NCI-H1694 treated with DMSO at 0.1 percent for 48 hours (cell line): ENCODE measurements at places on chromosomes 13 and 19.

GRCh38 chr13:73467125-73467524 lies 408.3 kb downstream of the KLF5 start:
- DNase-seq, result no peak

GRCh38 chr19:3046698-3047495 lies 15.4 kb downstream of the TLE5 start:
- DNase-seq, result no peak

DNA sequence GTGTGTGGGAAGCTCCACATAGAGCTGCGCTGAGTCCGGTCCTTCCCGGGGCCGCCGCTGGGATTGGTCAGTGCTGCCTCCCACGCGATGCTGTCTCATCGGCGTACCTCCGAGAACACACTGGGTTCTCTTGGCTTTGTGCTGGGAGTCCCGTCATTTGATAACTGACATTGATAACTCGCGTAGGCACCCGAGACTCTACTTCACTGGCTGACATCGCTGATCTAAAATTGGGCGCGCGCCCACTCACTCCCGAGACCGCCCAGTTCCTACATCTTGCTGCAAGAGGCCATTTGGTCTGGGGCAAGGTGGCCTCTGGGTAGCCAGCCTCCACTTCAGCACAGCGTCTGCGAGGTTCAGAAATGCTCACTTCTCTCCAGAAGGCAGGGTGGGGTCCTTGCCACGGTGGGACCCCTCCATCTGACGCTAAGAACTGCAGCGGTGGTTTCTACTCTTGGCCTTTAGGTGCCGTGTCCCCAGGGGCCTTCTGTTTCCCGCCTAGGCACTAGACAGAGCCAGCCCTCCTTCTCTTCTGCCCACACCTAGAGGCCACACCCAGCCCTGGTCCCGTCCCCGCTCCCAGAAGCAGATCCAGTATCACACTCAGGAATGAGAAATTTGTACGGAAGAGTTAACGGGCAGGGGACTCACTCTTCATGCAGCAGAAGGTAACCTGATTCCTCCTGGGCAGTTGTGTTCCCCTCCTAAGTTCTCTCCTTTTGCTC lies 40.7 kb upstream of the ATP11A start:
- no peak for DNase-seq

GRCh38 chr19:42394751-42395150 lies 4.7 kb upstream of the CNFN start:
- no peak for DNase-seq

- no peak for DNase-seq
Observed at GRCh38 chr19:46970815-46971214, 48.8 kb upstream of the NPAS1 start.

DNA sequence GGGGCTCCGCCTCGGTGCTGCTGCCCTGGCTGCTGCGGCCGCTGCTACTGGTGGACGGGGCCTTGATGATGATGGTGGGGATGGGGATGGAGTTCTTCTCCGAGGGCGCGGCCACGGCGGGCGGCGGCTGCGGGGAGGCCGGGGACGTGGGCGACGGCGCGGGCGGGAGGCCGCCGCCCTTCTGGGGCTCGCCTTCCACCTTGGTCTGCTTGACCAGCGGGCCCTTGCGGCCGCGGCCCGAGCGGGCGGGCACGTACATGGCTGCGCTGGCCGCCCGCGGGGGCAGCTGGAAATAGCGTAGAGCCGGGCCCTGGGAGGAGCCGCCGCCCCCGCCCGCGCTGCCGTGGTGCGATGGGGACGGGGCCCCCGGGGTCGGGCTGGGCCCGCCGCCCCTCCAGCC lies 19.2 kb downstream of the C19orf81 start:
- DNase-seq, result no peak

- DNase-seq, result no peak
Observed at GRCh38 chr13:47100214-47100853, 203.5 kb upstream of the HTR2A start.

DNA sequence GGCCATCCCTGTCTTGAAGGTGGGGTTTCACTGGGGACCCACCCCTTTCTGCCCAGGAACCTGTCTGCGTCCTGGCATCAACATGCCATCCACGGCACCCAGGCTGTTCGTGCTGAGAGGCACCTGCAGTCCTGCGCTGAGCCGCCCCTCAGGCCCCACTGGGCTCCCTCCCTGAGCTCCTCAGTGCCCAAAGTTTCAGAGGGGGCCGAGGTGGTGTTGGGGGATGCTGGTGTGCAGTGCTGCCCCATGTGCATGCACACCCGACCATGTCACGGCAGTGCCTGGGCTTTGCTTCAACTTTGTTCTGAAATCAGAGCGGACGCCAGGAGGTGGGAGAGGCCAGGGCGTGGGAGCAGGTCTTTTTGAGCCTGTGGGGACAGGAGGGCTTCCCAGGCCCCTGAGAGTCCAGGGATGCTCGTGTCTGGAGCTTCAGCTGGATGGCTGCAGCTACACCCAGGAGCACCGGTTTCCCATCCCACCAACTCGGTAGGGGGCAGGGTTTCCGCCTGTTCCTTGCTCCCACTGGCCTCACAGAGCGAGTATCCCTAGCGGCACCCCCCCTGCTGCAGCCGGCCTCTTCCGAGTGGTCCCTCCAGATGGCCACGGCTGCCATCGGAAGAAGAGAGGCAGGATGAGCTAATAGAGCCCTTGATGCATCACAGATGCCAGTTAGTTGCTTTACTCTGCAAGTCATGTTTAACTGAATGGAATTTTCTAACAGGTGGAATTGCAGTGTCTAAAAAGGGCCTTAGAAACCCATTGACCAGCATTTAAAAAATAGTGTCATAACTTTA lies 44.0 kb downstream of the WDFY2 start:
- no peak for DNase-seq

DNA sequence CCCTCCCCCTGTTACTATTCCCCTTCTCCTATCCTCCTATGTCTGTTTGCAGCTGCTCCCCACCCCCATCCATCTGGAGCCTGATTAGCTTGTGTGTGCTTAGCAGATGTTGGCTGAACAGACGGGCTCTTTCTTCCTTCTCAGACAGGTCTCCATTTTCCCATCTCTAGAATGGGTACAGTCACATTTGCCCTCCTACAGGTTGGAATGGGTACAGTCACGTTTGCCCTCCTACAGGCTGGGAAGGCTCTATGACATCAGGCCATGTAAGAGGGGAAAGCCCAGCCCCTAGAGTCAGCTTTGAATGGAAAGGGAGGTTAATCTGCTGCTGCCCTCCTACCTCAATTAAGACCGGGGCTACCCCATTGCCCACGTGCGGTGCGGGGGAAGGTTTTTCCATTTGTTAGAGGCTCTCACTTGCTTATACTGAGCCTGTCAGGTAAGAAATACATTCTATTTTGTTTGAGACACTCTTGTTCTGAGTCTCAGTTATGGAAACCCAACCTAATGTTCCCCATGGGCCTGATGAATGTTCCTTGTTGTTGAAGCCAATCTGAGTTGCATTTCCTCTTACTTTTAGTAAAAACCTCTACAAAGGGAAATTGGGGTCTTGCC lies 2.2 kb upstream of the CLEC17A start:
- DNase-seq, result no peak

DNA sequence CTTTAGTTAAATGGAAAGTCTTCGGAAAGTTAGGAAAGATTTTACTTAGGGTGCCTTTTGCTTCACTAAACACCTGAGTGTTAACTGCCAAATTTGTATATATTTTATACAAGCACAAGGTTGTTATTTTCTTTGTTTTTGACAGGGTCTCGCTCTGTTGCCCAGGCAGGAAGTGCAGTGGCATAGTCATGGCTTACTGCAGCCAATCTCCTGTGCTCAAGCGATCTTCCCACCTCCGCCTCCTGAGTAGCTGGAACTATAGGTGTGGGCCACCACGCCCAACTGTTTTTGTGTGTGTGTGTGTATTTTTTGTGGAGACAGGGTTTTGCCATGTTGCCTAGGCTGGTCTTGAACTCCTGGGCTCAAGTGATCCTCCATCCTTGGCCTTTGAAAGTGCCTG lies 16.2 kb downstream of the KCTD4 start:
- no peak for DNase-seq

DNA sequence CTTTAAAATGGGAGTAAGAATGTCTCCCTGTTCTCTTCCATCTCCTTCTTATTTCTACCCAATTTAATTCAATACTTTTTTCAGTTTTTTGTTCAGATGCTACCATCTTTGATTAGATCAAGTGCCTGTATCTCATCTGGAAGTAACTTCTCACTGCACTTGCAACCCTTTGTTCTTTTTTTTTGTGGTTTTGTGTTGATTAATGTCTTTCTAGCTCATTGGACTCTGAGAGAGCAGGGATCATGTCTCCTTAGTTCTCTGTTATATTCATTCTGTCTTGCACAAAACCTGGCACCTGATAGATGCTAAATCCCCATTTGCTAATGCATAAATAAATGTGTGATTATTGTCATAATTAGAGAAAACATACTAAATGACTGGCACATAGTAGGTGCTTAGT lies 834 bp upstream of the ITGBL1 start:
- DNase-seq, result no peak

DNA sequence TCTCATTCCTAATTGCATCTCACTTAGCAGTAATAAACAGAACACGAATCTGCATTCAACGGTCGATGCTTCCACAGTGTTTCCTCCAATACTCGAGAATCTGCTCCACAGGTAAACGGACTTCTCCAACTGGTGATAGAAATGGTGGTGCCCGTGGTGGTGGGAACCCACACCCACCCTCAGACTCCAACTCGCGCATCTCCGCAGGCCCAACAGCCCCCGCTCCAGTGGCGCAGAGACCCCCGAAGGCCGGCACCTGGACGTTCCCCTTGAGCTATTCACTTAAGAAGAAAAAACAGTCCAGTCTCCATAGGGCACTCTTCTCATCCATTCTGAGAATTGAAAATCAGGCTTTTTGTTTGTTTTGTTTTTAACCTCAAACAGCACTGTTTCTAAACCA lies 13.8 kb upstream of the RASA3 start:
- DNase-seq, result no peak
